ENCODE measurements at places on chromosomes 11 and 22.

- no peak for DNase-seq
These were observed 77.2 kb downstream of the SIK3 start for GRCh38 chr11:117020869-117021564.

DNA sequence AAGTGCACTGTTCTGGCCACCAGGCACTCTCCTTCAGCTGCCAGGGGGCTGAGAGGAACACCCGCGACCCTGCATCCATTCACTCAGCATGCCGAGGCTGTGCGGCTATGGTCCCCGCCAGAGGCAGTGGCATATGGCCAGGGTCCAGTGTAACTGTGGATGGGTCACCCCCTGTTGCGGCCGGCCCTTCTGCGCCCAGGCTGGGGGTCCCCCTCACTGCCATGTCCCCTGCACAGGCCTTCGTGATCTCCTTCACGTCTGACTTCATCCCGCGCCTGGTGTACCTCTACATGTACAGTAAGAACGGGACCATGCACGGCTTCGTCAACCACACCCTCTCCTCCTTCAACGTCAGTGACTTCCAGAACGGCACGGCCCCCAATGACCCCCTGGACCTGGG is 20.8 kb upstream of the FADD start:
- DNase-seq: no peak

DNA sequence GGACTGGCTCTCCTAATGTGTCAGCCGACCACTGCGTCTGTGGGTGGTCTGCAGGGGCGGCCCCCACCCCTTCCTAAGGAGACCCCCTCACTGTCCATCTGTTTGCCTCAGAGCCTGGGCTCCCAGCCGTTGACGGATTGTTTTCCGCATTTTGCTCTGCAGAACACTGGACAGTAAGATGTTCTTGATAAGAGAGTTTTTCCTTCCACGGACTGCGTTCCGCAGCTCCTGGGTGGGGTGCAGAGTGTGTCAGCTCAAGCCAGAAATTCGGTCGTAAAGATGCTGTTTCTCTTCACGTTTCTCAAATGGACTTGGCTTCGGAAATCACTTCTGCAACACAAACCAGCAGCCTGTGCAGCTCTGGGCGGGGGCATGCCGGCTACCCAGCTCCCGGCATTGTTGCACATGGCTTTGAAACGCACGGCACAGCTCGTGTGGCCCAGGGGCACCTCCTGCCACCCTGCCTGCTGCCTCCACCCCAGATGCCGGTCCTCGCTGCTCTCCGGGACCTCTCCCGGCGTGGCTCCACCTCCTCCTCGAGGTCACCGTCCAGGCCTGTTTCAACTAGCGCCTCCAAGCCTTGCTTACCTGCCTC is 2.9 kb upstream of the MRGPRG start:
- no peak for DNase-seq

GRCh38 chr11:122199661-122200060 is 83.6 kb upstream of the BLID start:
- no peak for DNase-seq

GRCh38 chr11:119266517-119267255 is 50.2 kb downstream of the MCAM start:
- DNase-seq: no peak

DNA sequence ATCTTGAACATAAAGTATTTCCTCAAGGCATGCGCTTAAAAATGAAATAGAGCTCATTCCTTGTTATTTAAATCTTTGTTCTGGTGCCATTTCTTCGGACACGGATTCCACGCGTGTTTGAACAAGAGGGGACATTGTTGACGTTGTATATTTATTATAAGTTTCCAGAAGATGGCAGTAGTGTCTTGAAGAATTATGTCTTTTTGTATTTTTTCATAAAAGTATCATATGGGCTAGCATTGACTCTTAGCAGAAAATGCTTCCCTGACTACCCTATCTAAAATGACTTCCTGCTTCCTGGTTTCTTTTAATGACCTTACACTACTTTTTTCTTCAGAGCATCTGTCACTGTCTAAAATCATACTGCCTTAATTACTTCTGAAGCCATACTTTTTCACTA is 20.4 kb downstream of the BIRC2 start:
- no peak for DNase-seq

- DNase-seq: no peak
These were observed 5.2 kb downstream of the CRTAM start for GRCh38 chr11:122843281-122844141.

DNA sequence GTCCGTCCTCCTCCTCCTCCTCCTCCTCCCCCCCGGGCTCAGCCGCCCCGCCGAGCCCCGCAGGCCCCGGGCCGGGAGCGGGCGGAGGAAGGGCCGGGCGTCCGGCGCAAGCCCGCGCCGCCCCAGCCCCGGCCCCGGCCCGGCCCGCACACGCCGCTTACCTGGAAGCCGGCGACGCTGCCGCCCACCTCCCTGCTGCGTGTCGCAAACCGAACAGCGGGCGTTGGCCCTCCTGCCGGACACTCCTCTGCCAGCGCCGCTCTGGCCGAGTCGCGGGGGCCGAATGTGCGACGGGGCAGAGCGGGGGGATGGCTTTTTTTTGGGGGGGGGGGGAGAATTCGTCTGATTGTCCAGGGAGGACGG is 1.1 kb downstream of the IGF2 start:
- DNase-seq: no peak

- no peak for DNase-seq
These were observed 16.7 kb downstream of the BCL9L start for GRCh38 chr11:118908901-118909618.

DNA sequence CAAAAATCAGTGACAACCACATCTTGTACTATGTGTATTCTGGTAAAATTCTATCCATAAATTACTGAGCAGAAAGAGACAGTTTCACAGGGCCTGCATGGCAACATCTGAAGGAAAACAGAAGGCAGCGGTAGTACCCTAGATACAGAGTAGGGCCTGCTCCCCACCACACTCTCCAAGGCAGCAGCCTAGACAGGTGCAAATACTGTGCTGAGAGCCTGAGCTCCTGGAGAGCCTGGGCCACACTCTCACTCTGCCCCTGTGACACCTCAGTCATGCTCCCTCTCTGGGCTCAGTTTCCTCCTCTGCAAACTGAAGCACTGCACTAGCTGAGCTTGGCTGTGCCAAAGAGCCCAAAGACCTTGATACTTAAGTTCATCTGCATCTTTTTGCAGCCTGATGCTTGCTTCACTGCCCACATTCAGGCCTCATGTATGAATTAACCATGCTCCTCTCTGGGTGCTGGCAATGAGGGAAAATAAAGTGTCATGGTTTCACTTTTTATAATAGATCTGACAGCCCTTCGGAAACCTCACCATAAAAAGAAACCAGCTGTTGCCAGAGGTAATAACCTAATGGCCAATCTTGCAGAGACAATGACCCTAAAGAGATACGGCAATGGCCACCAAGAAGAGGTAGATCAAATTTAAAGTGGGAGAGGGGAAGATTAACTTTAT is 104.7 kb downstream of the PLEKHA7 start:
- DNase-seq: no peak

GRCh38 chr11:129373489-129373953 is 2.1 kb upstream of the BARX2 start:
- DNase-seq: no peak

- DNase-seq: no peak
These were observed 9.0 kb downstream of the KIRREL3 start for GRCh38 chr11:126991596-126991995.

DNA sequence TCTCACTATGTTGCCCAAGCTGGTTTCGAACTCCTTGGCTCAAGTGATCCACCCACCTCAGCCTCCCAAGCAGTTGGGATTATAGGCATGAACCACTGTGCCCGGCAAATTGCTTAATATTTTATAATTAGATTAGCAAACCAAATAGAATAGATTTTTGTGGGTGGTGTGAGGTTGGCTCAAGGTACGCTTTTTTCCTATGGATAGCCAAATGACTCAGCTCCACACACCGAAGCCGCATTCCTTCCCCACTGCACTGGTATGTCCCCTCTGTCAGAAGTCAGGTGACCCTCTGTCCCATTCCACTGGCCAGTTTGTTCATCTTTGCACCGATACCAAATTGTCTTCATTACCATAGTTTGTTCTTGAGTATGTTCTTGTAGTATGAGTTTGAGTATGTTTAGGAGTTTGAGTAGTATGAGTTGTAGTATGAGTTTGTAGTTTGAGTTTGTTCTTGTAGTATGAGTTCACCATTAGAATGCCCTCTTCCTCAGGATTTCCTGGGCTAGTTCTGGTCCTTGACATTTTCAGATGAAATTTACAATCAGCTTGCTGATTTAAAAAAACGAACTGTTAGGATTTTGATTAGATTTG is 19.4 kb downstream of the SUSD2 start:
- DNase-seq: no peak

DNA sequence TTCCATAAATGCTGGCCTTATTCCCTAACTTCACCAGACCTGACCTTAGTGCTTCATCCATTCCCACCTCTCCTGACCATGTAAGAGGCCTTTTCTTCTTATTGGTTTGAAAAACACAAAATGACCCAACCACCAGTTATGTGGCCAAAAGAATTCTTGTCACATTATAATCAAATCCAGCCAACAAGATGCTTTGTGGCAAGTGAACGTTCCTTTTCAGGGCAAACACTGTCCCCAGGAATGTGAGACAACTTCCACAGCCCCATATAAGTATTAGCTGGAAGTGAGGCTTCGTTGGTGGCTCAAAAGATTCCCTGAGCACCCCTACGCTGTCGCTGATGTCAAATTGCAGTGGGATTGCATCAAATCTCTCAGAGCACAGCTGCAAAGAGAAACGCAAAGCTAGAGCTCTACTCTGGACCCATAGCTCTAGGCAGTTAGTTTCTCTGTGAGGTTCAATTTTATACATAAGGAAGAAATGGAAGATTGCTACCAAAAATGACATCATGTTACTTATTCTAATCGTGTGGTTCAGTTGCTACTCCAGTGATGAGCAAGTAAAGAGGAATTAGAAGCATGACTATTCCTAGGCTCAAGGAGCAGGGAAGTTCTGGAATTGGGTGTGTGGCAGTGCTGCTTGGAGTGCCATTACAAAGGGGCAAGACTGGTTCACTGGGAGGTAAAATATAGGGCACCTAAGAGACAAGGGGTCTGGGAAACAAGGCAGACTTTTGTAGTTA is 26.1 kb downstream of the GLYATL1 start:
- DNase-seq: no peak

GRCh38 chr22:30286813-30287647 is 2.3 kb downstream of the CASTOR1 start:
- DNase-seq: peak; percentile 78

- no peak for DNase-seq
These were observed 3.1 kb downstream of the FDX1 start for GRCh38 chr11:110432713-110433392.

DNA sequence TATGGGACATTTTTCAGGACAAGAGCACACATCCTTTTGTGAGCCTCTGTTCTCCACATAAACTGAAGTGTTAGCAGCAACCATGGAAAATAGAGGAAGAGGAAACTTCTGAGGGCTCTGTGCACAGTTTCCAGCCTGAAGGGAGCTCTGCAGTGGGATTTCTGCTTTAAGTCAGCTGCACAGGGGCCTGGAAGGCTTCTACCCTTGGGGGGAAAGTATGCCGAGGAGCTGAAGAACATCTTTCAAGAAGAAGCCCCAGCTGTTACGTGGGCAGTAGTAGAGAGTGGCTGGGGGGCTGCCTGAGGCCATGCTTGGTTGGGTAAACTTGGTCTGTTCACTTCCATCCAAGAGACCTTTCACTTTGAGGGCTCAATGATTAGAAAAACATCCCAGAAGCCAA is 82.7 kb upstream of the EED start:
- no peak for DNase-seq

GRCh38 chr22:48249713-48250268 is 1487.3 kb downstream of the TBC1D22A start:
- no peak for DNase-seq

GRCh38 chr11:7253800-7254199 is 2.1 kb downstream of the SYT9 start:
- DNase-seq: no peak

DNA sequence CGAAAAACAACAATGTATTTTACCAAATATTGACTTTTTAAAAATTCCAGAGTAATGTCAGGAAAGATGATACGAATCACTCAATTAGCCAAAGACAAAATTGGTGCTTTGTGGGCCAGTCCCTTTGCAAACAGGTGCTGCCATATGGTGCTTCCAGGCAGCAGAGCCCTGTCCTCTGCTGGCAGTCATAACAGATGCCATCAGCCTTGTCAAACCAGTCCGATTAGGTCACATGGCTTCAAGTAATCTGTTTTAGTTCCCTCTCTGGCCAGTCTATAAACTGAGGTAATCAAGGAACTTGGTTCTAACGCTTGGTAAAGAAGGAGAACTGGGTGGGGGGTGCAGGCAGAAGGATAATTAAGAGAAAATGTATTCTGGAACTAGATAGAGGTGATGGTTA is 49.1 kb upstream of the CAPRIN1 start:
- no peak for DNase-seq

DNA sequence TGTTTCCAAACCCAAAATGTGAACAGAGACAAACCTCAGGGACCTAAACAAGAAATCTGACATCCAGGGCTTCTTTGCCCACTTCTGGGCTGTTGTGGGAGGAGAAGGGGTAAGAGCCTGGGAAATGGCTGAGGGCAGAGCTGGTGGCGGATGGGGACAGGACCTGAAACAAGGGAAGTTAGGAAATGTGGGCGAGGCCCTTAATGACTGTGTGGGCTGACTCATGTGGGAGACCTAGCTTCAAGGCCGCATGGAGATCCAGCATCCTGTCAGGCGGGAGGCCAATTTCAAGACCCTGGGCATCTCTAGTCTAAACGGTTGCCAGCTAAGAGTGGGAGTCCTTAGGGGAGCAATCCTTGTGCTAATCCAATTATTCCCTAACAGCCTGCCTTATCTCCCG is 2.1 kb upstream of the OAF start:
- no peak for DNase-seq

DNA sequence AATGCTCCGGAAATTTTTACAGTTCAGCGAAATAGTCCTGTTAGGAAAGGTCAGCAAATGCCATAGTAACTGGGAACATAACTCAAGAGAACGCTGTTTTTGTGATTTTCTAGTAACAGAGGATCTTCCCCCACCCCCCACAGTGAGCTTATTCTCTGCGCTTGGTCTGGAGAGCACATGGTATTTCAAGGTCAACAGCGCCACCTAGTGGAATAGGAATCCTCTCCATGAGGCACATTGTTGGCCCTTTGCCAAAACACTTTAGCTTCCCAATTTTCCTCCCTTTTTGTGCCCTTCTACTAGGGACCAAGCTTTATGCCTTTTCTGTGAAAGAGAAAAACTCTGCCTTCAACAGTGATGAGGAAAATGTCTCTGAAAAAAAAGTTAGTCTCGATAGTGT is 13.2 kb upstream of the OR4C12 start:
- DNase-seq: no peak
